Pancreas (tissue), 10 donors: ENCODE measurements at places on chromosomes 2 and 18. TPM values are rescaled to one million over a fixed set of nuclear protein-coding genes. Genes with fewer than 3 reads are reported as not detected.

- no peaks in the 10 kb centered on the region for H3K27me3 ChIP-seq
- H3K36me3 ChIP-seq, result no peaks in the 10 kb centered on the region
- no peak overlapping the region for H3K4me3 ChIP-seq
Measured at GRCh38 chr2:219272995-219273394, 6.2 kb upstream of the DNAJB2 start.

DNA sequence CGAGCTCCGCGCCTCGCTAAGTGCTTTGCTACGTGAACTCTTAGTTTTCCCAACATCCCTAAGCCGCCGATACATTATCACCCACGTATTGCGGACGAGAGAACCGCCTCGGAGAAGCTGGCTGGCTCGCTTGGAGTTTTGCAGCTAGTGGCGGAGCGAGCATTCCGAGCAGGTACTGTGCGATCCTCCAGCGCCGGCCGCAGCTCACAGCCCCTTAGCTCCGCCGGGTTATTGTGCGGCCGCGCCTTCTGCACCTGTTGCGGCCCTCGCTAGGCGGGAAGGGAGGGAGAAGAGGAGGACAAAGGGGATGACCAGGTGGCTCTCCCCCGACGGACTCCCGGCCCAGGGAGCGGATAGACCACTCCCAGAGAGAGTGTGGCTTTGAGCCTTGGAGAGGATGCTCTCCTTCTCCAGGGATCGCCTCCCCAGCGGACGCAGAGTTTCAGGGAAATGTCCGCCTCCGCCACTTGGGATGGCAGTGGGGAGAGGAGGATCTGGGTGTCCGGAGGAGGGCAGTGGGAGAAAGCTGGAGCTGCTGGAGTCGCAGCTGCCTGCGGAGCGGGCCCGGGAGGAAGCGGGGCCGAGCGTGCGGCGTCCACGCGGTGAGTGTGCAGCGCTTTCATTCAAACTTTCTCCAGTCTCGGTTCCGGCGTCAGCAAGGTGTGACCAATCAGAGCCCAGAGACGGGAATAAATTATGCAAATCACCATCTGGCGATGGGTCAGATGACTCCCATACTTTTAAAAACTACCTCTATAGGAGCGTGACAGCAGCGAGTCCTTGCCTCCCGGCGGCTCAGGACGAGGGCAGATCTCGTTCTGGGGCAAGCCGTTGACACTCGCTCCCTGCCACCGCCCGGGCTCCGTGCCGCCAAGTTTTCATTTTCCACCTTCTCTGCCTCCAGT lies at the start of gene LIPG:
LIPG (plus strand) TSS at position 769 of the 905 bp plus-strand sequence. CDS start 252 bp downstream, outside the sequence.
- no peak within 1 kb of the TSS for H3K27ac ChIP-seq
- H3K27me3 ChIP-seq, result peaks cover 3% of the 10 kb centered on the region
- peak; percentile 30 for DNase-seq
- H3K4me3 ChIP-seq, result peak within 1 kb of the TSS; percentile 4
- H3K36me3 ChIP-seq, result no peaks in the 10 kb centered on the region
- H3K4me1 ChIP-seq, result no peaks in the 10 kb centered on the region

DNA sequence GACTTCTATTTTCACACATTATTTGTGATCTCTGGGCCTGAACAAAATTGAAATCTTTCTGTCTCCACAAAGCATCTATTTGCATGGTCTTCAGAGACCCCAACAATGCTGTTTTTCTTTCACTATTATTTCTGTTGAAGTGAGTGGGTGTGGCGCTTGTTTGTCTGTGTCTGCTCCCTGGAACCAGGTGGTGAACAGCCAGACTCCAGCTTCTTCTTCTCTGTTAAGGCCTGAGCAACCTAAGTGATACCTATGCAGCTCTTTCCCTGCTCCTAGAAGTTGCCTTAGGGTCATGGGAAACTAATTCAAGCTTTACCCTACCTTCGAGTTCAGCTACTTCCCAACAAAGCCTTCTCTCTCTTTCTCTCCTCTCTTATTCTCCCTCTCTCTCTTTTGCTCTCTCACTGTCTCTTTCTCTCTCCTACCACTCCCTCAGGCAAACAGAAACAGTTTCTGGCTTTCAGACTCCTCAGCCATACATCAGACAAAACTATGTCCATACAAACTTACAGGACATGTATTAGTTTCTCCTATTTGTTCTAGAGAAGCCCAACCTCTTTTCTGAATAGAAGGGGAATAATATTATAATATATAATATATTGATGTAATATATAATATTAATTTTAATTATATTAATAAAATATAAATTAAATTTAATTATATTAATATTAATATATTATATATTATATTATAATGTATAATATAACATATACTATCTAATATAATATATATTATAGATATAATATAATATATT lies 552.5 kb downstream of the DSC3 start:
- no peaks in the 10 kb centered on the region for H3K36me3 ChIP-seq
- no peaks in the 10 kb centered on the region for H3K27me3 ChIP-seq
- H3K27ac ChIP-seq, result no peak overlapping the region
- H3K4me3 ChIP-seq, result no peak overlapping the region
- H3K4me1 ChIP-seq, result no peaks in the 10 kb centered on the region

DNA sequence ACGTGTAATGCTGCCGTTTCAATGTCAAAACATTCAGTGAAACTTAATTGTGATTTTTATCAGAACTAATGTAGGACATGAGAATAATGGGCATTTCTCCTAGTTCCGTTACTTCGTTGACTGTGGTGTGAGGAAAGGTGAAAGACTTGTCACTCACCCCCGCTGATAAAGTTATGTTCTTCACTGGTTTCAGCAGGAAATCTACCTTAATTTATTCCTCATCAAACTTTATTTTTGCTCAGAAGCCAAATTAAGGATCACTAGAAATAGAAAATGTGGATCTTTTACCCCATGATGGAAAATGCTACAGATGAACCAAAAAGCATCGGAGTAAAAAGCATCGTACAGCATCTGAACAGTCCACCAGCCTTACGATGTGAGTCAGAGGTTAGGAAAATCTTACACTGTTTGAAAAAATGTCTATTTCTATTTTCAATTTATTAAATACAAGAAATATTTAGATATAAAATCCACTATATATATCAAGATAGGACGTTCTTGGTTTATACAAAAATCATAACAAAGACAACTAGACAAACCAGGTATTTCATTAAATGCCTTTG lies 1.0 kb upstream of the ROCK1 start:
- H3K27ac ChIP-seq, result peak overlapping the region; percentile 54
- H3K4me3 ChIP-seq, result peak overlapping the region; percentile 36
- no peaks in the 10 kb centered on the region for H3K36me3 ChIP-seq
- H3K27me3 ChIP-seq, result no peaks in the 10 kb centered on the region

- H3K4me3 ChIP-seq, result no peak overlapping the region
- H3K4me1 ChIP-seq, result no peaks in the 10 kb centered on the region
- no peak for DNase-seq
- H3K36me3 ChIP-seq, result no peaks in the 10 kb centered on the region
- no peaks in the 10 kb centered on the region for H3K27me3 ChIP-seq
- H3K27ac ChIP-seq, result no peak overlapping the region
Measured at GRCh38 chr2:151908204-151908882, 80.1 kb upstream of the ARL5A start.

GRCh38 chr18:48804856-48805610 lies 145.7 kb downstream of the SMAD7 start:
- no peak overlapping the region for H3K27ac ChIP-seq
- H3K36me3 ChIP-seq, result no peaks in the 10 kb centered on the region
- no peak for DNase-seq
- no peaks in the 10 kb centered on the region for H3K27me3 ChIP-seq
- no peak overlapping the region for H3K4me3 ChIP-seq

DNA sequence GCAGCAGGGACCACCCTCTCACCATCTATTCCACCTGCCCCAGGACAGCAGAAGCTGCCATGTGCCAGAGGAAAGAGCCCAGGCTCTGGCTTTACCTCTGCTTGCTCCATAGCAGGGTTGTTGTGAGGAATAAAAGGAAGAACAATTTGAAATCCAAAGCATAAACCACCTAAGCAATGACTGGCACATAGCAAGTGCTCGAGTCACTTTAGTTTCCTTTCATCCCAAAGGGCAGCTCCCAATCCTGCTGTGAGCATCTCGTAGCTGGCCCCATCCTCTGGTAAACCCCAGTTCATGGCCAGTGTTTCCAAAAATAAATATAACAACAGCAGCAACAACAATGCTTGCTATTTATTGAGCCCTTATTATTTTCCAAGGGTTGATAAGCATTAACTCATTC lies 923.5 kb downstream of the EPHA4 start:
- no peaks in the 10 kb centered on the region for H3K27me3 ChIP-seq
- H3K4me1 ChIP-seq, result no peaks in the 10 kb centered on the region
- no peaks in the 10 kb centered on the region for H3K36me3 ChIP-seq
- no peak overlapping the region for H3K4me3 ChIP-seq

CIB4 gene
- total RNA-seq, result 0.62 TPM
